ENCODE measurements at places on chromosomes 1 and 21.

- DNase-seq = no peak
Measured at GRCh38 chr1:6560267-6560666, 5.2 kb downstream of the TAS1R1 start.

DNA sequence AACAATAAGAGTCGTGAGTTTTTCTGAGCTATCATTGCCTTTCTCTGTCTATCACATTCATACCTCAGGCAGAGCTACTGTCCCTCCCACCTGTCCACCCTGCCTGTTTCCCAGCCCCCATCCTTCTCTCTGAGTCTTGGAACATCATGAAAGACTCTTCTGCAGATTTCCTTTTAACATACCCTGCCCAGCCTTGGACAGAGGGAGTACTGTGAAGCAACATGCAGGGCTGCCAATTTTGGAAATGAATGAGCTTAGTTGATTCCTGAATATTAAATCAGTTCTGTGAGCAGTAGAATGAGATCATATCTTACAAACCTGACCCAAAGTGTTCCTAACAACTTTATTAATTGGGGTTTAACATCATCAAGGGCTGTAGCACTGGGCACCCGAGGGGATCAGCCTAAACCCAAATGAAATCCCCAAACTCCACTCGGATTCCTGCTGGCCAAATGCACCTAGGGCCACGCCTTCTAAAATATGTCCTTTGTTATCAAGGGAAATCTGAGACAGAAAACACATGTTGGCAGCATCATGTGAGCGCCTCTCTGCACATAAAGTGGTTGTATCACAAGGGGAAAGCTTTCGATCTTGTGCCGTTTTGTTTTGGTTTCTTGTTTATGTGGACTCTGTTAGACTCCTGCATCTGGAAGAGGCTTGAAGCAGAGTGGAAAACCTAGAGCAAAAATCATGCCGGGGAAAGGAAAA, 357.6 kb downstream of the KIF26B start:
- no peak for DNase-seq

GRCh38 chr1:223709598-223709997, 2.7 kb upstream of the CAPN2 start:
- DNase-seq = no peak

- DNase-seq = no peak
Measured at GRCh38 chr1:152000964-152001630, 7.4 kb upstream of the S100A10 start.

DNA sequence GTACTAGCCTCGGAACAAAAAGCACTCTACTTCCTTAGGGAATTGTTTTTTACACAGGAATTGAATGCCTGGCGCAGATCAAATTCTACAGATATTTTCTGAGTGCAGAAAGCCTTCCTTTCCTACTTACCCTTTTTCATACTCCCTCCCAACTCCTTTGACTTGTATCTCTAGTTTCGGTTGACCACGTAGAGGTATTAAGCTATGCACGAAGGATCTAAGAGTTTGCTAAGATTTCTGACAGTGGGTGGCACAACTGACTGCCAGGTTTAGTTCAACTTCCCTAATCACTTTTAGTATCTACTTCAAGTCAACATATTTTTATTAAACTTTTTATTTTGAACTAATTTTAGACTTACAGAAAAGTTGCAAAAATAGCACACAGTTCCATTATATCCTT, 5.0 kb downstream of the TOR1AIP2 start:
- DNase-seq = no peak

DNA sequence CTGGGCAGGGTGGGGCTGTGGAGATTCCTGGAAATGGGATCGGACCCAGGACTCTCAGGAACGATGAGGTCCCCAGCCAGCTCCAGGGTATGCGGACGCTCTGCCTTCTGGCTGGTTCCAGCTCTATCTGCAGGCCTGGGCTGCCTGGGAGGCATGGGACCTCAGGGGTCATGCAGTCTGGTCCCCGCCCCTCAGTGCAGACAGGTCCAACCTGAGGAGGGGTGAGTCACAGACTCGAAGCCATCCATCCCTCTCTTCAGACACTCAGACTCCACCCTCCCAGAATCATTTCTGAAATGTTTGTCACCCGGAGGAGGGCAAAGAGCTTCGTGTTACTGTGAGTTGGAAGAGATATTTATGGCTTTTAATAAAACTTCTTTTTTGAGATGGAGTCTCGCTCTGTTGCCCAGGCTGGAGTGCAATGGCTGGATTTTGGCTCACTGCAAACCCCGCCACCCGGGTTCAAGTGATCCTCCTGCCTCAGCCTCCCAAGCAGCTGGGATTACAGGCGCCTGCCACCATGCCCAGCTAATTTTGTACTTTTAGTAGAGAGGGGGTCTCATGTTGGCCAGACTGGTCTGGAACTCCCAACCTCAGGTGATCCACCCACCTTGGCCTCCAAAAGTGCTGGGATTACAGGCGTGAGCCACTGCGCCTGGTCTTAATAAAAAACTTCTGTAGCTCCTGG, 5.9 kb upstream of the MYOM3 start:
- DNase-seq = no peak

- DNase-seq = no peak
Measured at GRCh38 chr1:191804311-191804710, 354.0 kb upstream of the RGS18 start.

GRCh38 chr21:36994501-36995158, 11.9 kb upstream of the RIPPLY3 start:
- no peak for DNase-seq

- DNase-seq = no peak
Measured at GRCh38 chr1:237702161-237702560, 188.6 kb downstream of the ZP4 start.

DNA sequence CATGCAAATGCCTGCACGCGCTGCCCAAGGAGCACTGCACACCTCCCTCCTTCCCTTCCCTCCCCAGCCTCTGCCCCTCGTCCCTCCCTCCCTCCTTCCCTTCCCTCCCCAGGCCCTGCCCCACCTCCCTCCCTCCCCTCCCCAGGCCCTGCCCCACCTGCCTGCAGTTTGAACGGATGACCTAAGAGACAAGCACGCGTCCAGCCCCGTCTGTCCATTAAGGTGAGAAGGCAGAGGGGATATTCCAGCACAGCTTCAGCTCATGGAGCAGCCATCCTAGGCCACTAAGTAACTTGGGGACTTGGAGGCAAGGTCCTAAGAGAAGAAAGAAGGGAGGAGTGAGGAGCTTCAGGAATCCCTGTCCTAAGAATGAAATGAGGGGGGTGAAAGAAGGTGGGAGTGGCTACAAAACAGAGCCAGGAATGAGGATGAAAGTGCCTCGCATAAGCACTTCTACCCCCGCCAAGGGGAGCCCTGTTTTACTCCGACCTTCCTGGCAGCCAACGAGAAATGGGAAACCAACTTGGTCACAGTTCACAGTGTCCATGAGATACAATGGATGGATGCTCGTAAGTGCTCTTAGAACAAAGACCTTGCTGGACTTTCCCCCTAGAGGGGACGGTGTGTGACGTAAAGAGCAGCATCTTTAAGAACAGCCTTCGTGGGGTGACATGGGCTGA, 21.3 kb upstream of the EFHD2 start:
- DNase-seq = no peak

- DNase-seq = no peak
Measured at GRCh38 chr1:201624741-201625225, 85.9 kb downstream of the NAV1 start.

DNA sequence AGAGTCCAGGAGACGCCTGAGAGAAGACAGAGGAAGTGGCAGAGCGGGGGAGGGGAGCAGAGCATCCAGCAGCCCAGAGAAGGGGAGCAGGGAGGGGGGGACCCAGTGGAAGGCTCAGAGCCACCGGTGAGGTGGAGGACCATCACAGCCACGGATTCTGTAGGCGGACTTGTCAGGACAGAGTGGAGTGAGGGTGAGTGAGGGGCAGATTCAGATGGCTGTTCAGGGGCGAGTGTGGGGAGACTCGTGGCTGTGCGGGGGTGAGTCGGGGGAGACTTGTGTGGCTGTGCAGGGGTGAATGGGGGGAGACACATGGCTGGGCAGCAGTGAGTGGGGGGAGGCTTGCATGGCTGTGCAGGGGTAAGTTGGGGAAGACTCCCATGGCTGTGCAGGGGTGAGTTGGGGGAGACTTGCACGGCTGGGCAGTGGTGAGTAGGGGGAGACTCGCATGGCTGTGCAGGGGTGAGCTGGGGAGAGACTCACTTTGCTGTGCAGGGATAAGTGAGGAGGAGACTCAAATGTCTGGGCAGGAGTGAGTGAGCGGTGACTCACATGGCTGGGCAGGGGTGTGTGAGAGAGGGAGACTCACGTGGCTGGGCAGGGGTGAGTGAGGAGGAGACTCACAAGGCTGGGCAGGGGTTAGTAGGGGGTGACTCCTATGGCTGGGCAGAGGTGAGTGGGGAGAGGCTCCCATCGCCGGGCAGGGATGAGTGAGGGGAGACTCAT, 56.8 kb upstream of the ABCG1 start:
- DNase-seq = no peak

DNA sequence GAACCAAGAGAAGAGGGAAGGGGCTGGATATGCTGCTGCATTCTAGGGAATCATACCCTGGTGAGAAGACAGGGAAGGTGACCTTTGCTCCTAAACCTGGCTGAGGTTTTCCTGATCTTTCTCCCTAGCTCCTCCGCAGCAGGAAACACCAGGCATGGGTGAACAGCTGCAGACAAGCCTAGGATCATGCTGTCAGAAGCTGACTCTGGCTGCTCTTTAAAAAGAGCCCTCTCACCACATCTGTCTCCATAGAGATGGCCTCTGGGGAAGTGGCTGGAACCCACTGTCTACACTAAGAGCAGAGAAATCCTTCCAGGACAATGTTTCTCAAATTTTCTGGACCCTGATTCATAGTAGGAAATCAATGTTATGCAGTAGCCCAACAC, 57.6 kb downstream of the CD34 start:
- DNase-seq = no peak
